ENCODE measurements at places on chromosomes 16 and 17.

- H3K4me3 ChIP-seq: peak overlapping the region; percentile 71
- H3K4me1 ChIP-seq: peaks cover 21% of the 10 kb centered on the region
- no peaks in the 10 kb centered on the region for H3K36me3 ChIP-seq
- H3K27ac ChIP-seq: peak overlapping the region; percentile 85
Measured at GRCh38 chr17:68390888-68391545, 66.3 kb downstream of the WIPI1 start.

DNA sequence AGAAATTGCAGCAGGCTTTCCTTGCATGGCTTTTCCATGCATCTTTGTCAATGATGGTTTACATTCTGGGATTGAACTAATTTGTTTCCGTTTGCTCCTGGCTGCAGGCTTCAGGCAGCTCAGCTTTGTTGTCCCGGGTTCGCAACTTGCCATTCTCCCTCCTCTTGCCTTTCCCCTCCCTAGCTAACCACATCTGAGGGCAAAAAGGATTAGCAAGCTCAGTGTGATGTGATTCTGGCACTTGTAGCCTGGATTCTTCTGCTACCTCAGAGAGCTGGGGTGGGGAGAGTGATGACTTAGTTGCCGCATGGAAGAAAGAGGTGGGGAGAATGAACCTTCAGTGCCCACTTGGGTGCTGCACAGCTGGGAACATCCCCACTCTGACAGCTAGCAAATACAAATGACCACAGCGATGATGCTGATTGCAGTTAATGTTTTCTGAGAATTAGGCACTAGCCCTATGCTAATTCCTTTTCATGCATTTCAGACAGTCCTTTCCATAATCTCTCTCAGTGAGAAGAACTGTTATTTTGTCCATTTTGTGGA lies 120.2 kb upstream of the SALL1 start:
- H3K36me3 ChIP-seq: no peaks in the 10 kb centered on the region
- no peaks in the 10 kb centered on the region for H3K4me1 ChIP-seq
- DNase-seq: no peak
- no peak overlapping the region for H3K27ac ChIP-seq

GRCh38 chr17:80708480-80708879 lies 163.8 kb downstream of the RPTOR start:
- peaks cover 14% of the 10 kb centered on the region for H3K36me3 ChIP-seq
- no peak overlapping the region for H3K27ac ChIP-seq

GRCh38 chr17:79062691-79063090 lies 11.9 kb upstream of the ENGASE start:
- H3K4me1 ChIP-seq: peaks cover 10% of the 10 kb centered on the region
- no peak overlapping the region for H3K4me3 ChIP-seq
- no peak for DNase-seq
- no peaks in the 10 kb centered on the region for H3K36me3 ChIP-seq
- no peak overlapping the region for H3K27ac ChIP-seq

- H3K36me3 ChIP-seq: peaks cover 5% of the 10 kb centered on the region
- no peak for DNase-seq
- H3K4me3 ChIP-seq: no peak overlapping the region
- H3K27me3 ChIP-seq: peaks cover 4% of the 10 kb centered on the region
- peaks cover 8% of the 10 kb centered on the region for H3K4me1 ChIP-seq
Measured at GRCh38 chr17:9643611-9644010, 1.7 kb upstream of the USP43 start.

DNA sequence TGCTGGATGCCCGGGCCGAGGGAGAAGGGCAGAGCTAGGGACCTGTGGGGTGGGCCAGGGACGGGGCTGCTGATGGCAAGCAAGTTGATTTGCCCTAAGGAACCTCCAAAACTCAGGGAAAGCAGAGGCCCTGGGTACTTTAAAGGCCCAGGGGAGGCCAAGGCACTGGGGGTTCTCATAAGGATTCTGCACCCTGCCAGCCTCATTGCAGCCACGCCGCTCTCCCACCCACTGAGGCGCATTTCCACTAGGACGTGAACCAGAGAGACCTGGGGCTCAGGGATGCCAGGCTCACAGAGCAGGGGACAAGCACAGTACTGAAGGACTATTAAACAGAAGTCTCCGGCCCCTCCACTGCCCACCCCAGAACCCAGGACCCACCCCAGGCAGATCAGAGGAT lies 39.4 kb upstream of the RBFOX3 start:
- H3K4me3 ChIP-seq: no peak overlapping the region
- H3K27ac ChIP-seq: no peak overlapping the region
- DNase-seq: no peak
- H3K27me3 ChIP-seq: peaks cover 16% of the 10 kb centered on the region

Data from HFFc6 (cell line).